Spinal cord (tissue), 10 donors: ENCODE measurements at places on chromosomes 5 and 9.

DNA sequence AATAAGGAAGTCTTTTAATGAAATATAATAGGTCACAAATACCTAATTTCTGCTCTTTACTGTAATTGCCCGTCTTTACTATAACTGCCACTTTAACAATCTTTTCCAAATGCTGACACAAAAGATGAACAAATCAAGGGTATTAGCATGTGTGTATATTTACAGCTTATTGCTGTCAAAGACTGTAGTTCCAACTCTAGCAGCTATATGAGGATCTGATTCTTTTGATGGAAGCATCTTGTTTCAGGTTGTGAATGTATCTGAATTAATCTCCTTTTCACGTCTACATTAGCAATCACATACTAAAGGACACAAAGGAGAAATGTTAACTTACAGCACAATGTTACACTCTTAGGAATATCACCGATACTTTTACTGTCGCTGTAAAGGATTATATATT, 27.9 kb downstream of the RFX3 start:
- no peak for DNase-seq

GRCh38 chr9:86057491-86057890, 41.9 kb downstream of the GOLM1 start:
- no peak for DNase-seq

- peak; percentile 97 for DNase-seq
These were observed at the start of gene DEPDC1B for GRCh38 chr5:60699609-60700415. DEPDC1B (minus strand) TSS chr5:60700166; CDS start chr5:60700093, 73 bp downstream.

- DNase-seq = no peak
These were observed 113.2 kb downstream of the SLC25A46 start for GRCh38 chr5:110852053-110852452.

GRCh38 chr9:81080900-81081299, 608.4 kb downstream of the TLE1 start:
- DNase-seq = no peak

DNA sequence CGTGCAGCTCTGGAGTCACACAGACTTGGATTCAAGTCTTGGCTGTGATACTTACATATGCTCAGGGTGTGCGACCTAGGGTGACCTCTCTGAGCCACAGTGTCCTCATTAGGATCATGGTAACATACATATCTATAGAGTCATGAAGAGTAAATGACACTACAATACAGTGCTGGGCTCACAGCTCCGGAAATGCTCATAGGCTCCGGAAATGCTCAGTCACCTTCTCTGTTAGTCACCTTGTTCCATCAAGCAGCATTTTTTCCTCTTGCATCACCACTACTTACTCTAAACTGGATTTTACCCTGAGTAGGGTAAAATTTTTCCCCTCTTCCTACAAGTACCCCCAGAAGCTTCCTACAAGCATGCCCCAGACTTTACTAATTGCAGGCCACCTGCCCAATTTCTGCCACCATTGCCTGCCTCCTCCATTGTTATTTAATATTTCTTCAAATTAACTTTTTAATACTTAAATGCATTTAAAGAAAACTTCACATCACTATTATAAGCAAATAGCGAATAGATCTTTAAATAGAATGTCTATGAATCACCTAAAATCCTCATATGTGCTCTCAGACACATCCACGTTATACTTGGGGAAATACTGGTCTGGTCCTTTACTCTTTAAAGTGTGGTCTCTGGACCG, 147.6 kb upstream of the SPRY4 start:
- no peak for DNase-seq

DNA sequence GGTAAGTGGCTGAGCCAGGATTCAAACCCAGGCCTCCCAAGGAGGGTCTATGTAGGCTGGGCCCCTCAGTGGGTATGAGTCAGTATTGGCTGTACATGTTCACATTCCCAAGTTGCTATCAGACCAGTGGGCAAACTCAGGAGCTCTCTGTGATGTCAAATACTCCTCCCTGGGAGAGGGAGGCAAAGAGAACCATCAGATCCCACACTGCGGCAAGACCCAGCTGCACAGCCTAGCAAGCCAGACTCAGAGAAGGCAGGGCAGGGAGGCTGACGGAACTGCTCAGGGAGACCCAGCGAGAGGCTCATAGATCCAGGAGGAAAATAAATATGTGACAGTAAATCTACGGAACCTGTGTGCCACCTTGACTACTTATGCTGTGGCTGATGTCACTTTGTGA, 42.6 kb upstream of the SAP30L start:
- no peak for DNase-seq

DNA sequence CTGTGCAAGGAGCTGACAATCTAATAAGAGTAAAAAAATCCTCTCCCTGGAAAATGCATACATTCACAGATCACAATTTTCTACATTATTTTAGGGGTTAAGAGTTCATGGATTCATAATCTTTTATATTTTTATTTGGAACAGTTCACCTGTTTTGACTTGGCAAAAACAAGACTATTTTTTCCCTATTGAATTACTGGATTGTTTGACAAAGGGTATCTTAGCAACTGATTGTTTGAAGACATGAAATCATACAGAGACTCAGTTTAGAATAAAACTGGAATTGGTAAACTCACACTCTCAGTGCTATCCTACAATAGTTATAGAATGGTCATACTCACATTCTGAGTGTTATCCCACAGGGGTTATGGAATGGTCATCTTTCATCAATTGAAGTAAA, 358.2 kb upstream of the PTGER4 start:
- DNase-seq = no peak

DNA sequence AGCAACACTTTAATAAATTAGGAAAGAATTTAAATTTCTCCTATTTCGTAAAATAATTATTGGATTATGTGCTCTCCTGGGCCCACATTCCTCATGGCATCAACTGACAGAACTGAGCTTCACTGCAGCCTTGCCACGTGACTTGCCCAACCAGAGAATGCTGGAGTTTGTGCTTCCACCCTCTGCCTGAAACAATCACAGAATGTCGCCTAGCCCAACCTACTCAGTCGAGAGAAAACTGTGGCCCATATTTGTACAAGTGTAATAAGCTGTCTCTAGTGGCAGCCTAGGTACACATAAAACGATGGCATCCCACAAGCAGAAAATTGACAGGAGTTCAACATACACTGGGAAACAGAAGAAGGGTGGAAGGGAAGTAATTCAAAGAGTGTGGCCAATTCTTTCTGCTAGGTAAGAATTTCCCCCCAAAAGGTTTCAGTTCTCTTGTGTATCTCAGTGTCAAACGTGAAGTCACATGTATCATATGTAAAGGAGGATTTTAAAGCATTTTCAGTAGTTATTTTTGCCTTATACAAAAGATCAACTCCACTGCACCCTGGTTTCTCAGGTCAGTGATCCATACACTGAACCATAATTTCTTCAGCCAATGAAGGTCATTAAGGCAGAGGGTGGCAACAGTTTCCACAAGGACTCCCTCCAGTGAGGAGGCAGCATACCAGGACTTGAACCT, 41.7 kb downstream of the ZNF608 start:
- no peak for DNase-seq

DNA sequence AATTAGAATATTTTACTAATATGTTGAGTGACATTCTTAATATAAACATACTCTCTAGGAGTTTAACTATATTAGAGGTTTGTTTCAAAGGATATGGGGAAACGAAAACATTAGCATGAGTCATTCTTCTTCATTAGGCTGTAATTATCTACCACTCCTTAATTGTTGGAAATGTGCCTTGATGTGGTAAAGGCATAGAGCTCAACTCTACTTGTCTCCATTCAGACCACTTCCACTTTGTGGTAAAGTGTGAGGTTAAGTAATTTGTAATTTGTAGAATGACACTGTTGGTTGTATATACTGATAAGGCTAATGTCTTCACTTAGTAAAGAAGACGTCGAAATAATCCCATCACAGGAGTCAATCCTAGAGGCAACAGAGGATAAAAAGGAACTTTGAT, 58.1 kb downstream of the HAPLN1 start:
- DNase-seq = no peak

DNA sequence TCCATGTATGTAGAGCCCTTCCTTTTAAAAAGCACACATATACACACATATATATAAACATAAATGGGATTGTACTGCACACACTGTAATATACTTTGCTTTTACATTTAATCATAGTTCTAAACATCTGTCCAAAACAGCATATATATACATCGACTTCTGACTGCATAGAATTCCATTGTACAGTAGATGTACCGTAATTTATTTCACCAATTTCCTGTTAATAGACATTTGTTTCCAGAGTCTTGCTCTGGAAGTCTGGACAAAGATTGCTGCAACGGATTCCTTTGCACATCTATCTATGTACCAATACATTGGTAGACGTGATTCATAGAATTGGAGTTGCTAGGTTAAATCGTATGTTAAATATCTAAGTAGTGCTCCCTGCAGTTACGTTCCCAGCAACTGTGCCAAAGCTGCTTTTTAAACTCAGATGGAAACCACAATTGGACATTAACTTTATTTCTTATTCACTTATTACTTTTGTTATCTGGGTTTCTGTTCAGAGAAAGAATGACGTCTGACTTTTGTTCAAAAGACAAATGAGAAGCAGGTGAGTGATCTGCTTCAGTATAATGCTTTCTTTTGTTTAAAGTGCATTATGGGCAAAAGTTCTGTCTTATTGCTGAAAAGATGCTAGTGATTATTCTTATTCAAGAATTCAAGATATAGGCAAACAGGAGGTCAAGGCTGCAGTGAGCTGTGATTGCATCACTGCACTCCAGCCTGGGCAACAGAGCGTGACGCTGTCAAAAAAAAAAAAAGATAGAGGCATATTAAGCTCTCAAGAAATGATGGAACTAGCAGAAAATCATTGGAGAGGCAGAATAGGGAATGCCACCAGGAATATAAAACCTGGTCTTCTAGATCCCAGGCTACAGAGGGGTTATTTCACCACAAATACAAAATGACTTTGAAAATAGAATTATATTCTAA, 138.2 kb downstream of the FGF1 start:
- DNase-seq = no peak

GRCh38 chr5:175683231-175683630, 25.4 kb downstream of the HRH2 start:
- DNase-seq = no peak

- no peak for DNase-seq
These were observed 25.8 kb downstream of the FBXL7 start for GRCh38 chr5:15525703-15526275.

- DNase-seq = no peak
These were observed 687 bp upstream of the RPS23 start for GRCh38 chr5:82278711-82279370.

DNA sequence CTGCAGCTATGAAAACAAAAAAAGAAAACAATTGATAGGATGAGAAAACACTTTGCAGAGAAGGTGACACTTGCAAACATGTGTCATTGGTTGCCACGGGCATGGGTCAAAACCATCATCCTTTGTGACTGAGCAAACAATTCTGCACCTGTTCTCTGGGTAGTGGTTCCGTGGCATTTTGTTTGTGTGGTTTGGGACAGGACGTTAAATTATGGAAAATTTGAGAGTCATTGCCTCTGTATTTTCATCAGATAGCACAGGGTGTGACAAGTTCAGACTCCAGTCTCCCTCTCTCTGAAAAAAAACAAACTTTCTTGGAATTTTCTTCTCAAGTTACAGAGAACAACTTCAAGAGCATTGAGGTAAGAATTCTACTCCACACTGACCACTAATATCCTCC, 113.4 kb upstream of the HMHB1 start:
- no peak for DNase-seq

DNA sequence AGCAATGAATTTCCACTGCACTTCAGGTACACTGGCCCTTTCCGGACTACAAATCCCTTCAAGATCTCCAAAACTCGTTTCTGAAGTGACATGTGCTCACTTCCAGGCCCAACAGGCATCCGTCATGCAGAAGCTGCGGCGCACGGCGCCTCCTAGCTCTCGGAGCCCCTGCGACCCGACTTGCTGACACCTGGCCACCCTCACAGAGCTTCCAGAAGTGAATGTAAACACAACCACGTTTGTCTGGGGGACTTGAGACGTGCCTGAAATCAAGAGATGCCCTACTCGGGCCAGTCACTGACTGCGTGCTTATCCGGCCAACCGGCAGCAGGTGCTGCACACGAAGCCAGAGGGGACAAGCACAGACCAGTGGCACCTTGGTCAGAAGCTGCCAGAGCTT, 4.9 kb upstream of the LHX3 start:
- DNase-seq = no peak

DNA sequence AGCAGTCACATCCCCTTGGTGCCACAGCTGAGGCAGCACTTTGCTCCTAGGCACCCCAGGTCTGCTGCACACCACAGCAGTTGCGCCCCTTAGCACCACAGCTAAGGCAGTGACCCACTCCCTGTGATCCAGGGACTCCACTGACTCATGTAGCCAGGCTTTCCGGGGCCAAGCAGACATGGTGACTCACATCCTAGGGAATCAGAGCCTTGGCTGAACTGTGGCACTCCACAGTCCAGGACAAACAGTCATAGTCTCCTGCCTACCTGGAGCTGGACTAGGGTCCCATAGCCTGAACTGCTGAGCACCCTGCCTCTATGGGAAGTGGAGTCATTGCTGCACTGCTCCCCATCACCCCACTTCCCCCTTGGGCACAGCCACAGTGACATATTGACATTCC, 338.7 kb downstream of the NPR3 start:
- DNase-seq = no peak

GRCh38 chr5:77483682-77484081, 8.4 kb downstream of the WDR41 start:
- DNase-seq = no peak

DNA sequence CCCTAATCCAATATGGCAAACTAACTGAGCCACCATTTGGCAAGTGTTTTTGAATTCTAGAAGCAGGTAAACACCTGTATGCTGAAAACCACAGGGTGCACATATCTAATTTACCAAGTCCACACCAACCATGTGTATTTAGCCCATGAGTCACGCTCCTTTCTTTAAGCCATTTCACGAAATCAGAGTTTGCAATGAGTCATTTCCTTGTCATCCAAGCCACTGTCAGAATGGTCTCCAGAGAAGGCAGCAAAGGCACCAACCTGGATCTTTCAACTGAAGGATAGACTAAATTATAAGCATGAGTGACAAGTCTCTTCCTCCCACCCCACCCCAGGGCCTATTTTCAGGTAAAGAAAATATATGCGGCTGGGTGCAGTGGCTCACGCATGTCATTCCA, 110.0 kb downstream of the PAX5 start:
- no peak for DNase-seq

GRCh38 chr5:146339715-146340259, 1.1 kb downstream of the POU4F3 start:
- DNase-seq = no peak

GRCh38 chr5:139461176-139461575, 1.4 kb downstream of the ECSCR start:
- DNase-seq = no peak

DNA sequence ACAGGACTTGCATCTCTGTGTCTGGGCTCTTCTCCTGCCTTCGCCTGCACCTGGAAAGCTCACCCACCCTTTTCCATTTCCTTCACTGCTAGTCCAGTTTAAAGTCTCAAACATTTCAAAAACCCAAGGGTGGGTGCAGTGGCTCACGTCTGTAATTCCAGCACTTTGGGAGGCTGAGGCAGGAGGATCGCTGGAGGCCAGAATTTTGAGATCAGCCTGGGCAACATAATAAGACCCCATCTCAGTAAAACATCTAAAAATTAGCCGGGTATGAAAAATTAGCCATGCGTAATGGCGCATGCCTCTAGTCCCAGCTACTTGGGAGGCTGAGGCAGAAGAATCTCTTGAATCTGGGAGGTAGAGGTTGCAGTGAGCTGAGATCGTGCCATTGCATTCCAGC, 139.9 kb upstream of the RETREG1 start:
- no peak for DNase-seq

- DNase-seq = peak; percentile 7
These were observed 49.4 kb downstream of the PLK2 start for GRCh38 chr5:58410441-58410840.

GRCh38 chr5:127943061-127943371, 140.6 kb upstream of the SLC12A2 start:
- no peak for DNase-seq

GRCh38 chr9:99030092-99030511, 74.8 kb upstream of the TGFBR1 start:
- no peak for DNase-seq
